ENCODE measurements at places on chromosomes 1 and 21.

GRCh38 chr1:25682059-25682601 lies 65.5 kb downstream of the MAN1C1 start:
- no peak for DNase-seq

DNA sequence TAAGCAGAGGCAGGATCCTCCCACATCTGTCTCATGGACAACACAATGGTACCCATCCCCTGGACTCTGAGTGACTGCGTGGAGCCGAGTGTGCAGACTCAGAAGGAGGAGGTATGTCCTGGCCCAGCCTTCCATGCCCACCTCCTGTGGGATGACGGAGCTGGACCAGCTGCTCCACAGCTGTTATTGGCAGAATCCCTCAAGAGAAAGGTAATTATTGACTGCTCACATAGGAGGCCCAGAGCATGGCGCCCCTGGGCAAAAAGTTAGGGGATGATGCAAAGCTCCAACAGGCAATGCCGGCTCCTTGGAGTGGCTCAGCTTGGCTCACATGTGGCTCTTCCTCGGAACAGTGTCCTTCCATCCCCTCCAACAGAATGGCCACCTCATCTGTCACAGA lies 12.2 kb upstream of the ACTRT2 start:
- DNase-seq = no peak

- no peak for DNase-seq
Measured at GRCh38 chr1:214670098-214670497, 67.1 kb downstream of the CENPF start.

- no peak for DNase-seq
Measured at GRCh38 chr1:180489976-180490375, 12.4 kb downstream of the ACBD6 start.

DNA sequence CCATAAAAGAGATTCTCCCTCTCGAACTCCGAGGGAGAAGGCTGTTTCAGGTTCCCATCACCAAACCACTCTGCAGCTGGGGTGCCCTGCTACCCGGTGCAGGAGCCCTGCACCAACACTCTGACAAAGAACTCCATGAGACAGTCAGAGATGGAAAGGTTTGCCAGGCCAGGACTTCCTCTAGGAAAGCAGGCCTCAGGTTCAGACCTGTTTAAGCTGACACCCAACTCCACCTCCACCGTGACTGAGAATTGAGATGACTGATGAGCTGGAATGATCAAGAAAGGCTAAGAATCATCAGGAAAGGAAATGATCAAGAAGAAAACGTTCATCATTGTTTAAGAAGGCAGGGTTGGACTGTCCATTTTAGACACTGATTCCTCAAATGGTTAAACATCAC lies 46.2 kb upstream of the KCNE1 start:
- DNase-seq = no peak

GRCh38 chr1:29202584-29203340 lies 21.1 kb upstream of the SRSF4 start:
- peak; percentile 96 for DNase-seq

GRCh38 chr1:119902775-119903442 lies 6.6 kb upstream of the ADAM30 start:
- no peak for DNase-seq
